ENCODE measurements at places on chromosomes 12 and 14. TPM values are rescaled to one million over a fixed set of nuclear protein-coding genes. Genes with fewer than 3 reads are reported as not detected.
A peak's percentile ranks its signal among the peaks of the same experiment; 100 is the strongest.

GRCh38 chr12:64625243-64626077 lies 15.2 kb downstream of the RASSF3 start:
- DNase-seq: peak; percentile 69

The COX14 gene
- 29.8 TPM for total RNA-seq

DNA sequence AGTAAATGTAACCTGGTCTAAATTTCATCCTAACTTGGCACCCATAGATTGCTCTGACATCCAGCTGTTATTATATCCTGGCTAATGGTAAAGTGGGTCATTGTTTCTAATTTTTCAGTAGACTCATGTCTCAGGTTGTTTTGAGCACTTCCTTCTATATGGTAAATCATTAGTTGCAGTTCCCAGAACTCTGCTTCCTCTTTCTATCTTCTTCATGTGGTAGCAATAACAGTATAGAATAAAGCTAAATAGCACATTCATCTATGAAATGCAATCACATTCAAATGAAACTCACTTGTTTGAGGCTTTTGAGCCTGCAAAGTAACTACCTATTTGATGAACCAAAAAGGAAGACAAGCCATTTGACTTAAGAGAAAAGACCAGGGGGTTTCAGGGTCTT lies 65.1 kb upstream of the GZMB start:
- no peak for DNase-seq

GRCh38 chr14:67728258-67728657 lies 26.6 kb downstream of the RDH12 start:
- DNase-seq: no peak

DNA sequence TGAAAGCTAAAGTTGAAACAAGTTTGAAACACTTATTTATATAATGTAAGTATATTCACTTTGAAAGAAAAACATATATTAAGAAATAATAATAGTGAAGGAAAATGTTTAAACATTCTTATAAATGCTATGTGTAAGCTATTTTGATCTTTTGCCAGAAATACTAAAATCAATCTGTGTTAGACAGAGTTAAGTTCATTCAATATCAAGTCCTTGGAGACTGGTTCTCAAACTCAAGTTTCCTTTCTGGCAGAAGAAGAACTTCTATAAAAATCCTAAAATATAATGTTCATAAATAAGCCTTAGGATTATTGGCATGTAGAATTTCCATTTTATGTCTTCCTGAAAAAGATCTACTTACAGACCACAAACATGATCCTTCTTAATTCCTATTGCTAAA lies 45.3 kb downstream of the TAOK3 start:
- no peak for DNase-seq

- DNase-seq: no peak
Observed at GRCh38 chr12:31278424-31278823, 47.5 kb downstream of the SINHCAF start.

GRCh38 chr12:96350982-96351381 lies 49.3 kb downstream of the CDK17 start:
- DNase-seq: no peak

The KLHL33 gene
- 0.36 TPM for total RNA-seq

- DNase-seq: no peak
Observed at GRCh38 chr14:63709589-63709988, 18.3 kb downstream of the SGPP1 start.

GRCh38 chr12:88642675-88643431 lies 62.6 kb upstream of the KITLG start:
- DNase-seq: no peak

DNA sequence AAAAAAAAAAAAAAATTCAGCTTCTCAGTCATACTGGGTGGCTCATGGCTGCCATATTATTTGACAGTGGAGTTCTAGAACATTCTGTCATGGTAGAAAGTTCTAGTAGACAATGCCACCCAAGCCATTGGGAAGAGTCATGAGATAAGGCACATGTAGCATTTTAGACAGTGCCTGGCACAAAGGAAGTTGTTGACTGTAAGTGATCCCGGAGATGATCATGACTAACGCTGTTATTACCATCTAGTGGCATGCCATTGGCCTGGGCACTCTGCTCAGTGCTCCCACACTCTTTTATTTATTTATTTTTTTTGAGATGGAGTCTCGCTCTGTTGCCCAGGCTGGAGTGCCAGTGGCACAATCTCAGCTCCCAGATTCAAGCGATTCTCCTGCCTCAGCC lies 80.4 kb downstream of the FOXN4 start:
- DNase-seq: no peak

The EPYC gene
- total RNA-seq: 1.8 TPM

DNA sequence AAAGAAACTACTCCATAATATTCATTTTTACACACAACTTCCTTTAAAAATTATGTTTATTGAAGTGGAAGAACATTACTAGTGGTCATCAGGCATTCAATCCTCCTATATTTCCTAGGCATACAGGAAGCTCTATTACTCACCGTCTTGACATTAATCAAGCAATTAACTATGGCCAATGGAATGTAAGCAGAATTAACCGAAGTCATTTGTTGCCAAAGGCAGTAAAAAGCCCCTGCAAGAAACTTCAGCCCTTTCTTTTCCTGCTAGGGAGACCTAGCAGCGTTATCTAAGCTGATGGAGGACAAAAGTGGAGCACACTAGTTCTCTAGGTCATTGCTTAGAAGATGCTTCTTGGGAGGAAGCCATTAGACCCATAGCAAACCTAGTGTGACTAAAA lies 399.6 kb downstream of the KCNH5 start:
- DNase-seq: no peak

DNA sequence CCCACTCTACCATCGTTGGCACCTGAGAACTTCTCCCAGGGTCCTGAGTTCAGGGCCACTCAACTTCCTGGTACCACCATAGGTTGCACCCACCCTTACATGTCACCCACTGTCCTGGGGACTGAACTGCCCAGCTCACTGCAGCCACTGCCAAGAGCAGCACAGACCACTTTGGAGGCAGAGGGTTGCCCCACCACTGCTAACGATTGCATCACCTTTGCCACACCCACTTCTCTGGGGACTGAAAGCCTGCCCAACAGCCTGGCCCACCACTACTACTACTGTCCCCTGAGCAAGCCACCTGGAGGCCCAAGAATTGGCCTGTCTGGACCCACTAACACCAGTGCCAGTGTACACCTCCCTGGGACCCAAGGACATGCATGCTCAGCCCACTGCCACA lies 27.6 kb downstream of the CACNA2D4 start:
- DNase-seq: no peak

The ARHGAP9 gene
- 0.36 TPM for total RNA-seq

GRCh38 chr12:40170593-40170992 lies 54.2 kb upstream of the LRRK2 start:
- DNase-seq: no peak

DNA sequence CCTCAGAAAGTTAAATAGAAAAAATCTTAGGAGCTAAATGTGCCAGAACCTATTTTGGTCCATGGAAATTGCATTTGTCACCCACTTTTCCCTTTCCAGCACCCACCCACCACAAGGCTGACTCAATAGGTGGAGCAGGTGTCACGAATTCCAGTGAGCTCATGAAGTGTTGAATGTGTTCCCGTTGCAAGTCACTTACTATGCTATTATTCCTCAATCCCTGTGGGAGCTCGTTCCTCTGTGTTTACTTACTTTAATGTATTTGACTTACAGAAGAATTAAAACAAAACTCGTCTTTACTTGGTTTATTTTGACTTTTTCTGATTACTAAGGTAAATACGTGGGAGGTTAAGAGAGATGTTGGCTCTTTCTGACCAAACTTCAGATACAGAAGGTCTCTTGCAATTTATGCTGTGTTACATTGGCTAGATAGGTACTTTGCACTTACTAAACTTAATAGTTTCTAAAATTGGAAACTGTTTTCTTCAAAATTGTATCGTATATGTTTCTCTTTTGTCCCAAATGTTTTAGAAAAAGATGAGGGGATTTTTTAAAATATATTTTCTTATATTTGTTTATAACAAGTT lies 269.4 kb upstream of the NOVA1 start:
- DNase-seq: no peak

DNA sequence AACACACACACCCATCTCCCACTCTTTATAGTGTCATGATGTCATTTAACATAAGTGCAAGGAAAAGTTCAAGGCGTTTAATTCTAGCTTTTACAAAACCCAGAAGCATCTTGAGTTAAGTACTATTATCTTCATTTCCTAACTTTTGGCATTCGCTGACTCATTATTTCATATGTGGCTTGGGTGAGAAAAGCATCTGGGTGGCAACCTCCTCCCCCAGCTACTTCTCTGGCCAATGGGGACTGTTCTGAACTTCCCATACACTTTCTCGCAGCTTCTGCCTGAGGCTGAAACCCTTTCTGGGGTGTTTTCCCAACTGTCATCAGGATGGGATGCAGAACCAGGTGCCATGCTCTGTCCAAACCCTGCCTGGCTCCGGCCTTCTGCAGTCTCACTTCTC lies 2.8 kb upstream of the MARK3 start:
- peak; percentile 87 for DNase-seq

- no peak for DNase-seq
Observed at GRCh38 chr14:86596024-86596423, 1066.1 kb downstream of the FLRT2 start.

DNA sequence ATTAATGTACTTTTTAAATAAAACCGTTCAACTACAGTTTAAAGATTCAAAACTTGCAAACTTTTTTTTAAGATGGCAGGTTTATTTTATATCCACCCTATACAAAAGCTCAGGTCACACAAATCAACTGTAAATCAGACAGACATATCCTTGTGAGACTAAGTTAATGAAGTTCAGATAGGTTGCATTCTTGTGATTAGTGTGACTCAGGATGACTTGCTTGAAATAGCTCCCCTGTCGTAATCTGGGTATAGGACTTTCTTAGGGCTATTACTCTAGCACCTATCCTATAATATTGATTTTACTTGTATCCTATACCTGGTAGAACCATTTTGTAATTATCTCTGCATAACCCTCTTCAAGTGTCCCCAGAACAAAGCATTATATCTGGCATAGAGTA lies 9.5 kb upstream of the PRKD1 start:
- DNase-seq: no peak

Data from osteoblast (primary cell).